Tracheal epithelial cell (primary cell): ENCODE measurements at places on chromosomes 5 and 9. TPM values are rescaled to one million over a fixed set of nuclear protein-coding genes. Genes with fewer than 3 reads are reported as not detected.

Gene ANKRD31
- under 0.01 TPM in 1 of 2 replicates, not detected in the other for total RNA-seq

Gene PDZD2
- 7.7 and 8.3 TPM in 2 replicates for total RNA-seq

Gene PCDHA6
- 0.43 and 0.48 TPM in 2 replicates for total RNA-seq

Gene C6
- total RNA-seq, result not detected in 2 replicates

Gene ADAMTS19
- total RNA-seq, result not detected in 2 replicates

Gene TLX3
- total RNA-seq, result 0.24 TPM in 1 of 2 replicates, not detected in the other

Gene IFNK
- total RNA-seq, result not detected in 2 replicates

Gene LURAP1L
- total RNA-seq, result 22.4 and 29.2 TPM in 2 replicates

Gene ERCC8
- 24.6 and 25.4 TPM in 2 replicates for total RNA-seq

Gene ZNF462
- total RNA-seq, result 14.5 and 18.1 TPM in 2 replicates

Gene PGM5
- under 0.01 and 0.72 TPM in 2 replicates for total RNA-seq

Gene UBAP2
- total RNA-seq, result 22.7 and 24.1 TPM in 2 replicates

Gene SHISAL2B
- not detected in 2 replicates for total RNA-seq

Gene SYNPO
- total RNA-seq, result 1.5 and 5.3 TPM in 2 replicates

Gene TOR4A
- 35.6 and 36.1 TPM in 2 replicates for total RNA-seq

Gene MSX2
- total RNA-seq, result under 0.01 TPM in 1 of 2 replicates, not detected in the other

Gene MARCHF11
- total RNA-seq, result not detected in 2 replicates

Gene PCDHAC1
- 0.48 and 0.85 TPM in 2 replicates for total RNA-seq

Gene CFAP90
- not detected in 2 replicates for total RNA-seq

Gene LAMC3
- not detected in 2 replicates for total RNA-seq

Gene SPINK13
- not detected in 2 replicates for total RNA-seq

Gene VCAN
- 16.2 and 145 TPM in 2 replicates for total RNA-seq

Gene PCDHB13
- 0.24 TPM in 1 of 2 replicates, not detected in the other for total RNA-seq

Gene BTNL8
- 0.24 TPM in 1 of 2 replicates, not detected in the other for total RNA-seq

Gene WDR38
- total RNA-seq, result not detected in 2 replicates

Gene HABP4
- total RNA-seq, result 4.7 and 6.7 TPM in 2 replicates

Gene TESK1
- total RNA-seq, result 7.7 and 9.4 TPM in 2 replicates

Gene GALNT12
- total RNA-seq, result 0.85 and 3.6 TPM in 2 replicates

Gene AGXT2
- total RNA-seq, result under 0.01 TPM in 1 of 2 replicates, not detected in the other

Gene FSTL4
- total RNA-seq, result not detected in 2 replicates

Gene ARSB
- 1.7 and 5.3 TPM in 2 replicates for total RNA-seq

Gene KIF24
- total RNA-seq, result 0.43 and 0.48 TPM in 2 replicates
